ENCODE measurements at places on chromosomes 6 and 20. TPM values are rescaled to one million over a fixed set of nuclear protein-coding genes. Genes with fewer than 3 reads are reported as not detected.

DNA sequence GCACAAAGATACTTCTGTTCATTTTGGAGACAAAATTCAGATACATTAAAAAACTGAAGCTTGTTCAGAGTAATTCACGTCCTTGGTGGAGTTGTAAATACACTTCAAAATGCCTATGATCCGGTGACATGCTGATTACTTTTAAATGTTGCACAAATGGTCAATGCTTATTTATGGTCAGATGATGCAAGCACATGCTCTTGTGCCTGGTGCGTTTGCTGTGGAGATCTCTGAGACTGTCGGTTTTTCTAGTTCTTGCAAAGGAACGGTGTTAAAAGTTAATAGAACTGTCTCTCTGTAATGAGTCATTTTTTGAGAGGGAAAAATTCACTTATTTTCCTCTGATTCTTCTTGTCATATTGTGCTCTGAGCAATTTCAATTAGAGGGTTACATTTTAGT lies 45.2 kb upstream of the EDN3 start:
- no peak for DNase-seq

DNA sequence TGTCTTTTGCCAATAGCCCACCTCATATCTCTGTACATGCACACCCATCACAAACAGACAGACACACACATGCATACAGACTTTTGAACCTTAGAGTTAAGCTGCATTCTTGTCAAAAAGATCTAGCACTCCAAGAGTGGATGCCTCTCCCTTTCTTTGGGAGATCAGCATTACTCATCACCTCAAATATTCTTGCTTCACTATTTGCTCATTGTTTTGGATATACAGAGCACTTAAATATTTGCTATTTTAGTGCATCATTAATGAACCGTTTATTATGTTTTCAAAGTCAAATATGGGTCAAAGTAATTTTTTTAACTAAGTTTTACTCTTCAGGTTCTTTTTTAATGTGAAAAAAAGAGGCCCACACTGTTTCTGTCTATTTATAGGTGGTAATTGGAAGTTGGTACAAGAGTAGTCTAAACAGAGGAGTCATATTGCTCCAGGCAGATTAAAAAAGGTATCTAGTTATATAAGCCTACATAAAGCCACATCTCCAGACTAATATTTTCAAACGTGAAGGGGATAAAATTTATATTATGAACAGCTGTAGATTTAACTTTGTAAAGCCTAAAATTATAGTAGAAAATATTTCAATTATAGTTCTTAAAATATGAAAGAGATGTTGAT lies 102.6 kb downstream of the FLRT3 start:
- DNase-seq, result peak; percentile 65

DNA sequence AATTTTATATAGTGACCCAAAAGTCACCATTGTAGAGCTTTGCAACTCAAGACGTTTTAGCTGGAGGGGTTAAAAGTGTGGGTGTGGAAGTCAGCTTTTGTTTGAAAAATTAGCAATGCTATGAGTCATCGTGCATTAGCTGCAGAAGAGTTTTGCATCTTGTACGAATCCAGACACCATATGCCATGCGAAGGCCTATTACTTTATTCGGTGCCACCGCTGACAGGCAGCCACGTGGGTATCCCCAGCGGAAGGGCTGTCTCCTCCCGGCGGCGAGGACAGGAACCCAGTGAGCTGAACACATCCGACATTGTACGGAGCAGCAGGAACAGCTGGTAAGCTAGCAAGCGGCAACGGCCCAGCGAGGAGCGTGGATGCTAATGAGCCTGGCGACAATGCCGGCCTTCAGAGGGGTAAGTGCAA lies 84.4 kb downstream of the INSM1 start:
- peak; percentile 78 for DNase-seq

DNA sequence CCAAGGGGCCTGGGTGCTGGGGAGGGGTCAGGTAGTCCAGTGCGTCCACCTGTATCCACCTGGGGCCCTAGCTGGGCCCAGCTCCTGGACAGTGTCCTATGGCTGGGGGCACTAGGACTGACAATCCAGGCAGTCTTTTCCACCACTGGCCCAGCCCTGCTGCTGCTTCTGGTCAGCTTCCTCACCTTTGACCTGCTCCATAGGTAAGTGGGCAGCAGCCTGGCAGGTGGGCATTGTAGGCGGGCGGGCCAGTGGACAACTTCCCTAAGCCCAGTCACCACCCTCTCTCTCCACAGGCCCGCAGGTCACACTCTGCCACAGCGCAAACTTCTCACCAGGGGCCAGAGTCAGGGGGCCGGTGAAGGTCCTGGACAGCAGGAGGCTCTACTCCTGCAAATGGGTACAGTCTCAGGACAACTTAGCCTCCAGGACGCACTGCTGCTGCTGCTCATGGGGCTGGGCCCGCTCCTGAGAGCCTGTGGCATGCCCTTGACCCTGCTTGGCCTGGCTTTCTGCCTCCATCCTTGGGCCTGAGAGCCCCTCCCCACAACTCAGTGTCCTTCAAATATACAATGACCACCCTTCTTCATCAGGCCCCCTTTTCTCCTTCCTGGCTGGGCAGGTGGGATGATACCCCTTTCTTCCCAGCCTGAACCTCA lies 584 bp downstream of the C20orf141 start:
- no peak for DNase-seq

GRCh38 chr6:134391205-134391604 lies 73.3 kb upstream of the SGK1 start:
- no peak for DNase-seq

DNA sequence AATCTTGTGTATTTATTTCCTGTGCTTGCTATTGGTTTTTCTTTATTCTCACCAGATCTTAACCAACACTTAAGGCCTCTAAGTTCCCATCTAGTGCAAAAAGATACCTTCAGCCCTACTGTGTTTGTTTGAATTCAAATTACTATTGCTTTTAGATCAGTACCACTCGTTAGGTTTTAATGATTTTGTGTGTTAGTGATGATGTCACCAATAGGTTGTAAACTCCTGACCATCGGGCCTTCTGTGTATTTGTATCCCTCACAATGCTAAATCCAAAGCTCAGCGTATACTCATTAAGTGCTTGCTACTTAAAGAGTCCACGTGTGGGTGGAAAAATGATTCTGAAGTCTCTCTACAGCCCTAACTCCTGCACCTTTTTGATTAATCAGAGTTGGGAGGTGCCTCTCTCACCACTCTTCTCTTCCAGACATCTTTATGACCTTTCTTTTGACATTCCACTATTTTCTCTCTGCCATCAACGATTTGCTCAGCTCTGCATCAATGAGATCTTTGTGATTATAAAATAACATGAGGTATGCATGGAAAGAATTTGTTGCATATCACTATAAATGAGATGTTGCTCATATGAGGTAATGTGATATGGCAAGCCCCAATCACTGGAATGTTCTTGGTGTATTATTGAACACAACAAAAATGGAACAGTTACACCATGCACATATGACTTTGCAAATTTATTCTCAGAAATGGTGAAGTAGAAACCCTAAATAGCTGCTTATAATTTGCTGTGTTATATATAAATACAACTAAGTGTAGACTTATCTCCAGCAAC lies 55.1 kb upstream of the LAMA2 start:
- peak; percentile 73 for DNase-seq

GRCh38 chr6:92945799-92946198 lies 473.6 kb downstream of the EPHA7 start:
- no peak for DNase-seq

DNA sequence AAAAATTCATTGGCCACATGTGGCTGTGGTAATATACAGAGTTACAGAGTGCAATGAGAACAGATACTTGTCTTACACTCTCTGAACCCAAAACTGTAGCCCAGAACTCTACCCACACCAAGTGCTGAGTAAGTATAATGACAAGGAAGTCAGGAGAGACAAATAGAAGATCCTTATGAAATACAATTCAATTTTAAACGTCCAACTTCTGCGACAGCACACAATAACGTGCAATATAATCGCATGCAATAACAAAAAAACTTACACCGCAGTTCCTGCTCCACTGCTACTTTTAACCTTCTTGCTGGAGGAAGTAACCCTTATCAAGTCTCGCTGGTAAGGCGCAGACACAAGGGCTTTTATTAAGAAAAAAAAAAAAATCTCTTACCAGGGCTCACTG lies 881 bp downstream of the SFT2D1 start:
- no peak for DNase-seq

DNA sequence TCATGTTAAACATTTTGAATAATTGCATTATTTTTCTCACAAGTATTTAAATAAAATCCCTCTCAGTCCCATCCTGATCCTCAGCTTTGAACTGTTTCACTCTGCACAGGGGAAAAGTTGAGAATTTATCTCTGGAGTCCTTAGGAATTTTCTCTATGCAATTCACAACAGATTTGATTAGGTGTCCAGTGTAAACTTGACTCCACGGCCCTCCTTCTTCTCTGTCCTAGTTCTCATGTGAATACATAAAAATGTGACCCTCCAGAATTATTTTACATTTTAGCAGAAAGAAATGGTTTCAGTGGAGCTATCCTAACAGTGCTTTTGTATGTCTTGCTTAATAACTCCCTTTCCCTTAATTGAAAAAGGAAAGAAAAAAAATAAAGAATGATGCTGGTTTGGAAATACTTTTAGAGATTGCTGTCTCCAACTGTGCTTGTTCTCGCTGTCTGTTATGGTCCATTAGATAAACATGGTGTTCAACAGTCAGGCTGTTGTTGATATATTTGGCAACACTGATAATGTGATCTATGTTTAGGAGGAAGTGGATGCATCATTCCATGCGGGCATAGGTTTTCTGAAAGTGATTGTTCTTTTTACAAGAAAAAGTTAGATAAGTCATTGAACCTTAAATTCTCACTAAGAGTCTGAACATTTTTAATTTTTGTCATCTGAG lies 599.4 kb upstream of the CITED2 start:
- DNase-seq, result peak; percentile 92

DNA sequence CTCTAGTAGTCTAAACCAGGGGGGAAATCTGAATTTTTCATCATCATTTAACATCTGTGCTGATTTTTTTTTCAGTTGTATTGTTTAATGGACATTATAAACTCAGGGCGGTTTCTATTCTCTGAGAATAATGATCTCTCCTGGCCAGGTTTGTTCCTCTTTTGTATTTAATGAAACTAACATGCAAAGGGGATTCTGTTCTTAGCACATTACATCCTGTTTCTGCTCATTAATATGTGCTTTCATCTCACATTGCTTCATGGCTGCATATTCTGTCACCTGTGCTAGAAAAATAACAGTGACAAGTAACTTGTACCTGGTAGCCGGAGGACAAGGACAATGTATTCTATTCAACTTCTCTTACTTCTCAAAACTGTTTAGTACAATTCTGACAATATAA lies 806 bp downstream of the HLA-DOB start:
- no peak for DNase-seq

DNA sequence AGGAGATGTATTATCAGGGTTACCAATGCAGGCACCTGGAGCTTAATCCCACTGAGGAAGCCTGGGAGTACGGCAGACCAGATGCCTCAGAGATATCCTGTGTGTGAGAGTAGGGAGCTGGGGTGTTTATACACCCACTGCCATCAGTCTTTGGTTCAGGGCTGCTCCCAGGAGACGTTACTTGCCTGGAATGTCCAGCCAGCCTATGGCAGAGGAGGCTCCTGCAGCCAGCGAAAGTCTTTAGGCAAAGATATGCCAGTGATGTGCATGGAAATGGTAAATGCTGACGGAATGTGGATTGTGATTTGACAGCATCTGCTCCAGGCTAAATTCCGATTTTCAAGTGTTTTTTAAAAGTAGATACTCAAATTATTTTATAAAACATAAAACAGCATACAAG lies 282.0 kb downstream of the BTBD3 start:
- no peak for DNase-seq

DNA sequence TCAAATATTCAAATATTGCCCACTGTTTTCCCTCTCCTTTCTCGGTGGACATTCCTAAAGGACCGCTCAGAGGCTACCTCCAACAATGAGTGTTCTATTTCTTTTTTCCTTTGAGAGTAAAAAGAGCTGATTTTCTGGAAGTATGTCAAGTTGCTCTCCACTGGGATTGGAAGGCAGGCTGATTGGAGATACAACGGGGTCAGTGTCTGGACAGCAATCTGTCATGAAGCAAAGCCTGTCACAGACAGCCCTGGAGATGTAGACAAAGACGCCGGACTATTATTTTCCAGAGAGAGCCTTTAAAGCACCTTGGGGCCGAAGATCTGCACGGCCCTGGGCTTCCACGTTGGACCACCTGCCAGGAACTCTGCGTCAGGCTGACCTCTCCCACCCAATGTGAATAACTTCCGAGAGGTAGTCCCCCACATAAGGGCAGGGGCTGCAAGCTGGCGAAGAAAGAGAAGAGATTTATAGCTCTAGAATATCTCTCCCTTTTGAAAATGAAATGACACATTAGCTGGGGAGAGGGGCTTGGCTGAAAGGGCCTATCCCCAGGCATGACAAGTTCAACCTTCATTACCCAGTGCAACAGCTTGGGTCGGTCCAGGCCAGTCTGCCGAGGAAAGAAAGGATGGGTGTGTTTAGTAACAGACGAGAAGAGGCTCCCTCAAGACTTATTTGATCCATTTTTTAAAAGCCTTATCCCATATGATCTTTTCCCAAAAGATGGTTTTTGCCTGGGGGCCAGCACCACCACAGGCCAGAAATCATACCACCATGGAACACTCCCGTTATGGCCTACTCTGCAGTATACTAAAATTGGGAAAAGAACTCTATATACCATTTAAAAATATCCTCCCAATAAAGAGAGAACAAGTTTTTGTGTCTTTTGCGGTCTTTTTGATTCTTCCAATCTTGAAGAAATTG lies 131.1 kb downstream of the OLIG3 start:
- no peak for DNase-seq

DNA sequence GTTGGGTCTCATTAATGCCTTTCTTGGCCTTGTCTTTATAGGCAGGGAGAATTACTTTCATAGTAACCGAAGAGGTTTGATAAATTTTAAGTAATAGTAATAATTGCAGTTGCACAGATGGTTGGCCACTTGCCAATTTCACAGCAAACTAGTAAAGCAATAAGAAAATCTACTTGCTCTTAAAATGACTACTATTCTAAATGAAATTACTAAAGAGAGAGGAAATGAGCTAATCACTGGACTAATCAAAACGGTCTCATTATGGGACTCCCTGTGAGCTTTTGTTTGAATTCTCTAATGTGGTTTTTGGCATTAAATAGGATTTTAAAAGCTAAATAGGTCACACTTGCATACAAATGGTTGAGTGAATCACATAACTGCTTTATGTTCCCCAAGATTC lies 227.4 kb upstream of the PLN start:
- peak; percentile 26 for DNase-seq

- DNase-seq, result no peak
Observed at GRCh38 chr6:131558922-131559321, 14.1 kb upstream of the ARG1 start.

- DNase-seq, result no peak
Observed at GRCh38 chr6:19041906-19042305, 654.8 kb downstream of the RNF144B start.

GRCh38 chr6:122696079-122696478 lies 83.4 kb upstream of the FABP7 start:
- DNase-seq, result peak; percentile 94

GRCh38 chr20:14334306-14334930 lies 3.0 kb downstream of the FLRT3 start:
- peak; percentile 45 for DNase-seq

CST4 gene
- not detected for total RNA-seq

TBPL1 gene
- 38.3 TPM for total RNA-seq

OR2H1 gene
- total RNA-seq, result not detected

LBP gene
- not detected for total RNA-seq

CGA gene
- total RNA-seq, result not detected

C20orf202 gene
- total RNA-seq, result not detected
